CD4-positive, alpha-beta T cell treated with Interleukin-6 at 100 ng/mL for 8 hours (primary cell): ENCODE measurements at places on chromosomes 1 and 21.

- DNase-seq, result no peak
Measured at GRCh38 chr1:228758447-228758846, 23.2 kb downstream of the RHOU start.

GRCh38 chr1:105398909-105399308 lies 1649.2 kb downstream of the AMY1C start:
- no peak for DNase-seq

DNA sequence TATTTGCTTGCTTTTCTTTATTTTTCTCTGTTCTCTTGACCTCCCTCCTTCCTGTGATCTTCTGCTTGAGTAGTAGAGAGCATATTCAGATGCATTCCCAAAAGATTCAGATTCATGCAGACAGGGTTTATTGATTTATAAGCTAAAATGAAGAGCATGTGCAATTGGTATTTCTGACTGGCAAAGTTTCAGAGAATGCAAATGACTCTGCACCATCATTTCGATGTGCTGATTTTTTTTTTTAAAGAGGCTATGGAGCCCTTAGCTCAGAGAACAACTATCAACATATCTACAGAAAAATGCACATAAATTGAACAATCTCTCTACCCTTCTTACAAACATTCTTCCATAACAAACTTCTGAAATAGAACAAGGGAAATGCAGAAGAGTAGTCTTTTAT lies 312.0 kb downstream of the VAV3 start:
- DNase-seq, result no peak

GRCh38 chr1:220511785-220512184 lies 16.2 kb upstream of the MARK1 start:
- DNase-seq, result no peak

DNA sequence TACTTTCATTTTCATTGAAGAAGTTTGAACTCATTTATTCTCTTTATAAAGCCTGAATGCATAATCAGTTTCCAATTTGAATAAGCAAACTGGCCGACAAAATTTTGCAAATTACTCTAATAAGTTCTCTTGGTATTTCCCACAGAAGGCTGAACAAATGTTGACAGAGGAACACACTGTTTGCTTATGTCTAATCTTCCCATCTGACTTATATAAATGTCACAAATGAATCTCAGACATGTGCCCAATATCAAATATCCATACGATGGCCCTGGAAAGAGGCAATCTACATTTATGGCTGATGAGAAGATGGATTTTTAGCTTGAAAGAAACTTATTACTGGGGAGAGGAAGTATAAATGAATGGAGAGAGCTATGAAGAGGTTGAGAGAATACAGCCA lies 380.6 kb upstream of the ZRANB2 start:
- DNase-seq, result no peak

- DNase-seq, result no peak
Measured at GRCh38 chr1:243957141-243957540, 93.9 kb upstream of the ZBTB18 start.

GRCh38 chr21:29238967-29239290 lies 59.8 kb upstream of the BACH1 start:
- DNase-seq, result no peak

DNA sequence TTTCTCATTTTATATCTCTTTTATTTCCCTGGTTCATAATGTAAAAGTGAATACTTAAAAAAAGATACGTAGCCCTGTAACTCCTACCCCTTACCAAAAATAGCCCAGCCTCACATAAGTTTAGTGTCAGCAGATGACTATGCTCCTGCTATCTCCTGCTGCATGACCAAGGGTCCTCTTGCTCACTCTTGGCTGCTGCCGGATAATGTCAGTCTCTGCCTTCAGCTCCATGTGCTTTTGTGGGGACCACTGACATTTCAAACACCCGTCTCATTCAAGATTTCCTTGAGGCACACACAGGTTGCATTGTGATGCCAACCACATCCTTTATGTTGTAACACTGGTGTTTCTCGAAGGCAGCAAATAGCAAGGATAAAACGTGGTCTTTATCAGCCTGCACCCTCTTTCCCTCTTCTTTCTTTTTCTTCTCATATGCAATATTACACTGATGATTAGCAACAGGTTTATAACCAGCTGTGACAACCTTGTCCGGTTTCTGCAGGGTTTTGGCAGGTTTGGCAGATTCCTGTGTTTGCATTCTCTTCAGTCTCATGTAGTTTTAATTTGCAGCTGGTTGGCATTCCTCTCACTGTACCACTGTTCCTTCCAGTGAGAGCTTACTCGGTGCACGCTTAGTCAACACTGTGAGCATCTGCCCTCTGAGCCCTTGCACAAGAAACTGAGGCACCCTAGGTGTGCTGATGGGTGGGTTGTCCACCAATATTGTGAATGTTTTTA lies 62.2 kb downstream of the ZNF684 start:
- DNase-seq, result no peak

DNA sequence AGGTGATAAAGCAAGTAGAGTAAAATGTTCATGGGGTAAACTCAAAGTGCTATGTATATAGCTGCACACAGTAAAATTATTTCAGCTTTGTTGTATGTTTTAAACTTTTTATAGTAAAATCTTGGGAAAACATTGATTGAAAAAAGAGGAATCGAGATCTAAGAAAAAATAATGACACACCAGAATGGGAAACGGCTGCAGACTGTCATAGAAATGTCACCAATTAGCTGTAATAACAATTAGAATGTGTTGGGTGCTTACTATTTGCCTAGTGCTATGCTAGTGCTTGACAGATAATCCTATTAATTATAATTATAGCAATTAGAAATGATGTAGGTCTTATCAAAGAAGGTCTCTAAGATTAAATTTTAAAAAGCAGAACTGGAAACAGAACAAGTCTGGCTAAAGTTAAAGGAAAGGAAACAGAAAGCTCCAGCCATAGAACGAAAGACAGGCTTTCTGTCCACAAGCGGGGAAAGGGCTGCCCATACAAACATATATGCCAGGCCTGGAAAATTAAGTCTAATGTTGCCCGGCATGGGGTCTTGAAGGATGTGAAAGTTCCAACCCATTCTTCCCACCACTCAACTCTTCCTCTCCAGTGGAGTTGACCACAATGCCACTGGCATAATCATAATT lies 5.0 kb downstream of the PCNX2 start:
- DNase-seq, result no peak

- DNase-seq, result no peak
Measured at GRCh38 chr1:156886583-156887281, 6.8 kb upstream of the PEAR1 start.

GRCh38 chr1:229230893-229231753 lies 39.8 kb upstream of the RAB4A start:
- DNase-seq, result no peak
